ENCODE measurements at places on chromosomes 6 and 20.
A peak's percentile ranks its signal among the peaks of the same experiment; 100 is the strongest.

DNA sequence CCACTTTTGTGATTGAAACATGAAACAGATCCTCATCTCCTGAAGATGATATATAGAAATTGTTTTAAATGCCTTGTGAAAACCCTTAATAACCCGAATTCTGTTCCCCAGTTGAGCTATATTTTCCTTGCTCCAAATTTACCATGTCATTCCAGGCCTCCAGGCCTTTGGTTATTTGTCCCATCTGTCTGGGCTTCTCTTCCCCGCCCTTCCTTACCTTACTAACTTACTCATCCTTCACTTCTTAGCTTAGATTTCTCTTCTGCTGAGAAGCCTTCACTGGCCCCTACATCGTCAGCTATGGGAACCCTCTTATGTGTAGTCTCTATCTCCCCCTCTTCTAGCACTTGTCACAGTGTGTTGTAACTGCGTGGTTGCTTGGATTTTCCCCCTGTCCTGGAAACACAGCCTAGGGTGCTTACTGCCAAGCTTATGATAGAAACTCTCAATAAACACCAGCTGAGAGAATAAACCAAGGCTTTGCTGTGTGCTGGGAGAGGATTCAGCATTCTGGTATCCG lies 68.6 kb downstream of the SGK1 start:
- DNase-seq: no peak

GRCh38 chr6:39367700-39368099 lies 45.2 kb upstream of the KCNK16 start:
- no peak for DNase-seq

- no peak for DNase-seq
These were observed 1.2 kb upstream of the HDDC2 start for GRCh38 chr6:125302840-125303511.

GRCh38 chr6:21201187-21201586 lies 392.4 kb upstream of the SOX4 start:
- no peak for DNase-seq

DNA sequence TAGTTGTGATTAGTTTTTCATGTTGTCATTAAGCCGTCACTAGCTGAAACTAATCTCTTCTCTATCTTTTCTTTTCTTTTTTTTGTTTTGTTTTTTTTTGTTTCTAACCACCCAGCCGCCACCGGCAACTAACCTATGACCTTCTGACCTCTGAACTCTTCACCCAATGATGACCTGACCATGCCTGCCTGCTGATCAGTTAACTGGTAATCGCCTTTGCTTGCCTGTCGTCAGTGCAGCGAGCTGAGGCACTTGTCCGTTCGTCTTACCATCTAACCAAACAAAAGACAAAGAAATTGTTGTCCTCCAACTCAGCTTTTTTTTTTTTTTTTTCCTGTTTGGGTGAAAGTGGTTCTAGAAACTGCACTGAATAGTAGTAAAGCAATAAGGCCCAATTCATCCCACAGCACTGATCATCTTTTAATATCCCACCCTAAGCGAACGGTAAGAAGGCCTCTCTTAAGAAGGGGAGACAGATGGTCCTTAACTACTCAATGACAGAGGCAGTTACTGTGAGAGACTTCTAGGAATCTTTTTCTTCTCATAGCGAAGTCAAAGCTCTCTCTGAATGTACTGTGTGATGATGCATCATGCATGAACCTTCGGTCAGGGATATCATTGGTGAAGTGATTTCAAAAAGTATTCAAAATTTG lies 156.2 kb downstream of the QKI start:
- DNase-seq: no peak

GRCh38 chr6:159985296-159985945 lies 16.5 kb downstream of the IGF2R start:
- no peak for DNase-seq

GRCh38 chr6:13648850-13649249 lies 33.7 kb downstream of the NOL7 start:
- no peak for DNase-seq

DNA sequence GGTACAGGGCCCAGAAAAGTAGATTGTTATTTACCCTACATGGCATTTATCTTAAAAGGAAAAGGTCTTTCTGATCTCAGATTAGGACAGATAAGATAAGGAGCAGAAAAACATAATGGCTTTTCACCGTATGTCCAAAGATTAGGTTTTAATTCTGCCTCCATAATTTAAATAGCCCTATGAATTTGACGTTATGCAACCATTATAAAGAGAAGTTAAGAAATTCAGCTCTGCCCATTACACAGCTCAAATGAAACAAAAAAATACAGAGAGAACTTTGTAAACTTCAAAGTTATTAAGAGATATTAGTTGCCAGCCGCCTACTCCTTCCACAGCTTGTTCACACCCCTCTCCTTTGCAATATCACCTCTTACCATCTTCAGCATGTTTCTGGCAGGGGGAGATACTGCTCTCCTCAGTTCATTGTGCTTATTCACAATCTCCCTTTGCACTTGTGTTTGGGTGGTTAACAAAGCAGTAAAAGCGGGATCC lies 8.1 kb downstream of the CRISP3 start:
- DNase-seq: no peak

- DNase-seq: no peak
These were observed 6.7 kb downstream of the PPP1R16B start for GRCh38 chr20:38812182-38812581.

- DNase-seq: no peak
These were observed 116.4 kb upstream of the THEMIS start for GRCh38 chr6:128017288-128017687.

DNA sequence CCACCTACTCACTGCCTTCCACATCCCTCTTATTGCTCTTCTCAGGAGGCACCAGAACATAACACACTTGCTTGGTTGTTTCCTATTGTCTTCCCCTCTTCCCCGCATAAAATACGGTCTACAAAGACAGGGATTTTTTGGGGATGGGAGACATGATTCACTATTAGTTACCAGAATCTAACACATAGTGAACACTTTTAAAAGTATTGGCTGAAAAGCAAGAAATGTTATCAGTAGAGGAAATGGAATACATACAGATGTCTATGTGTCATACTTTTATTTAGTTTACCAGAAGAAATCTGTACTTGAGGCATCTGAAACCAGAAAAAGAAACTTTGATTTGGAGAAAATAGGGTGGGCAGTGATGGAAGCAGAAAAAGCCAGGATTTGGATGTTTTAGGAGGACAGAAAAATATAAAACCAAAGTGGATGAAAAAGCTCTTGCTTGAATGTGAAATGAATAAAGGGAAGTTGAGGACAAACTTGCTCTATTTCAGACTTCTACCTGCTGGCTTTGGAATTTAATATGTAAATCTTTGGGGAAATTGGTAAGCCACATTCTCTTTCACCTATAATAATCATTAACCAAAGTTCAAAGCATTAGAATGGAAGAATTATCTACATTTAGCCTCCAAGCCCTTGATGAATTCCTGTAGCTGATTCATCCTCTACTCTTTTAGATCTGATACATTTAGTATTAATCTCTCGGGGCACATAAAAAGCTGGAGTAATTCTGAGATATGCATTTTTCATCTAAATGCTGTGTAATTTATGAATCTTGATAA lies 82.6 kb downstream of the DOK5 start:
- DNase-seq: no peak

GRCh38 chr20:3459881-3460307 lies 10.9 kb upstream of the ATRN start:
- DNase-seq: no peak

DNA sequence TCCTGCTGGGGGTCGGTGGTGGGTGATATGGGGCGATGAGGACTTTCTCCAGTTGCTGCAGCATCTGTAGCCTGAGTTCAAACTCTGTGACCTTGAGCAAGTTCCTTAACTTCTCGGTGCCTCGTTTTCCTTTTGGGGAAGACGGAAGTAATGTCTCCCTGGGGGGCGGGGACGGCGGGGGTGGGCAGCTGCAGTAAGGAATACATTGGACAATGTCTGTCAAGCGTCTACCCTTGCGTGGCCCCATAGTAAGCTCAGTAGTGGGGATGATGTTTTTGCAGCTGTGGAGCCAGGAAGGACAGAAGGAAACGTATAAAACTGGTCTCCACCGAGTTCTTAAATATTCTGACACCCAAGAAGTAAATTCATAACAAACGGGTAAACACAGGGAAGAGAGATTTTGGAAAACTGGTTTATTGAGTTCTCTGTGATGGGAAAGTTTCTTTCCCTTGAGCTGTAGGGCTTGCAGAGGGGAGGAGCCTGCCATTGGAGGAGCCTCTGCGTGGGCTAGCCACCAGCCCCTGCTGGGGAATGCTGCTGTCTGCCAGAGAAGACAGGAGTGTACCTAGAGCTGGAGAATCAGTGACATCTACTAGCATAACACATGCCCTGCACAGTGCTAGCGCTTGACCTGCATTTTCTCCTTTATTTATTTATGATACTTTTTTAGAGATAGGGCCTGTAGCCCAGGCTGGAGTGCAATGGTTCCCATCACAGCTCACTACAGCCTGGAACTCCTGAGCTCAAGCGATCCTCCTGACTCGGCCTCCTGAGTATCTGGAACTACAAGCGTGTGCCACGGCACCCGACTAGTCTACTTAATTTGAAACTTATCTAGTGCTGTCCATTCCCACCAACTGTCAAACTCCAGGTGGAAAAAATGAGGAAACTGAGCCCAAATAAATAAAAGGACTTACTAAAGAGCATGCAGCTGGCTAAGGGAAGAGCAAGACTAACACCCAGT lies 1.2 kb upstream of the ACSS1 start:
- no peak for DNase-seq

DNA sequence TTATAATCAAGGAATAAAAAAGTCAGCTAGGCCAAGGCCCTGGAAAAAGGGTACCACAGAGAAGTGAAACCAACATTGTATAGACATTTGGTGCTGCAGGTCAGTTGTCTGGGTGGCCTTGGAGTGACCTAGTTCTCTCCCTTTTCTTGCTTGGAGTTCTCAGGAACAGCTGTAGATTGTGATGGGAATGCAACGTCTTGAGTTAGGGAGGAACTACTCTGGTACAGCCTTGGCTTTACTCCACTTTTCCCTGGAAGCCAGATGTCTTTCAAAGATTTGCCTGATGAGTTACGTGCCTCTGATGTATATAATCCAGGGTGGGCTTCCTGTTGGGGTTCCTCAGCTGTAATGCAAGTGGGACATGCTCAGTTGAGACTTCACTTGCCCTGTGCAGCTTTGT lies 694.7 kb downstream of the HTR1B start:
- DNase-seq: no peak

- no peak for DNase-seq
These were observed 195.3 kb downstream of the SLC35F1 start for GRCh38 chr6:118102401-118102800.

GRCh38 chr6:150004101-150004782 lies 21.1 kb downstream of the RAET1L start:
- no peak for DNase-seq

DNA sequence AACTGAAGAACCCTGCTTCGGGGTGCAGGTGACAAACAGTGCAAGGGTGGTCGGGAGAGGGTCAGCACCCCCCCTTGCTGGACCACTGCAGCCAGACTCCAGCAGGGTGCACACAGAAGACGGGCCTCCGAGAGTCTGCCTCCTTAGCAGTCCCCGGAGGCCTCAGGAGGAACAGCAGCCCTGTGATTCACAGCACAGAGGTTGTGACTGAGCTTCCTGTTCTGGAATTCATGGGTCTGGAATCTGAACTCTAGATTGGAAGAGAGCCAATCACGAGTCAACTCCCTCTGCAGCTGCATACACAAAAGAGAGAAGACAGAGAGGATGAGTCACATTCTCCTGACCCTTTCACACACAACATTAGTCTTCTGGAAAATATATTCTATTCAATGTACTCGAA lies 249.0 kb upstream of the OPRM1 start:
- DNase-seq: peak; percentile 34

- DNase-seq: no peak
These were observed 534.0 kb upstream of the JARID2 start for GRCh38 chr6:14711704-14712379.
